ENCODE measurements at places on chromosomes 3 and 15. TPM values are rescaled to one million over a fixed set of nuclear protein-coding genes. Genes with fewer than 3 reads are reported as not detected.

DNA sequence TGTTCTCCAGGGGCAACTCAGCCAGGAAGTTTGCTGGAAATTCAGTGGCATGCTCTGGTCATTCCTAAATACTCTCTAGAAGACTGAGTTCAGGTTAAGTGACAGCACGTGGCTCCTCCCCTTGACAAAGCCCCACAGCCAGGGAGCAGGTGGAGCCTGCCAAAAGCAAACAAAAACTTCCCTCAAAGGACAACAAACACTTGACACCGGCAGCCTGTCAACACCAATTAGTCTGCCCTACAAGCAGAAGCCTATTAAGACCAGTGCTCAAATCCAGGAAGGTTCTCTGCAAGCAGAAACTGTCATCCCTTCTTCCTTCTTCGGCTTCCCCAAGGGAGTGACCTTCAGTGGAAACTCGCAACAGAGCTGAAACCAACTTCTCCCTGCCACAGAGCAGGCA is 5.0 kb downstream of the MEX3B start:
- no peak overlapping the region for H3K27ac ChIP-seq
- no peak for DNase-seq
- peaks cover 14% of the 10 kb centered on the region for H3K4me1 ChIP-seq
- H3K36me3 ChIP-seq = no peaks in the 10 kb centered on the region
- peaks cover 17% of the 10 kb centered on the region for H3K27me3 ChIP-seq
- no peak overlapping the region for H3K4me3 ChIP-seq

- DNase-seq = no peak
- H3K27ac ChIP-seq = no peak overlapping the region
- H3K4me1 ChIP-seq = no peaks in the 10 kb centered on the region
- no peaks in the 10 kb centered on the region for H3K36me3 ChIP-seq
These were observed 103.5 kb downstream of the IMPG2 start for GRCh38 chr3:101216710-101217465.

BBS4 gene
- total RNA-seq = 16.2 TPM

RBPMS2 gene
- total RNA-seq = not detected

Data from activated CD4-positive, alpha-beta memory T cell treated with anti-CD3 and anti-CD28 coated beads, Interleukin-2, amount 10 ng/mL, durations not matched to agents 7 days and 5 days (primary cell).